Fibroblast of skin of left quadriceps (primary cell): ENCODE measurements at places on chromosomes 13 and 19.

GRCh38 chr19:52296400-52296772, 583 bp upstream of the ZNF480 start:
- no peak for DNase-seq

GRCh38 chr13:113548171-113548641, 36.3 kb upstream of the TFDP1 start:
- no peak for DNase-seq

DNA sequence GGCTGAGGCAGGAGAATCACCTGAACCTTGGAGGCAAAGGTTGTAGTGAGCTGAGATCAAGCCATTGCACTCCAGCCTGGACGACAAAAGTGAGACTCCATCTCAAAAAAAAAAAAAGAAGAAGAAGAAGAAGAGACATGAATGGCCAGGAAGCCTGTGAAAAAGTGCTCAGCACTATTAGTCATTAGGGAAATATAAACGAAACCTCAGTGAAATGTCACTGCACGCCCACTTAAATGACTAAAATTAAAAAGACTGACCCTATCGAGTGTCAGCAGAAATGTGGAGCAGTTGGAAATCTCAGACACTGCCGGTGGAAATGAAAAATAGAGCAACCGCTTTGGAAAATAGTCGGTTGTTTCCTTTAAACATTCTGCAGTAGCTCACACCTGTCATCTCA, 5.5 kb upstream of the TYROBP start:
- no peak for DNase-seq

- peak; percentile 10 for DNase-seq
Measured at GRCh38 chr19:49387936-49388372, at the start of gene KASH5. TSS of gene KASH5 (plus strand) at chr19:49388249. CDS start at chr19:49390884, 2,635 bp downstream.

DNA sequence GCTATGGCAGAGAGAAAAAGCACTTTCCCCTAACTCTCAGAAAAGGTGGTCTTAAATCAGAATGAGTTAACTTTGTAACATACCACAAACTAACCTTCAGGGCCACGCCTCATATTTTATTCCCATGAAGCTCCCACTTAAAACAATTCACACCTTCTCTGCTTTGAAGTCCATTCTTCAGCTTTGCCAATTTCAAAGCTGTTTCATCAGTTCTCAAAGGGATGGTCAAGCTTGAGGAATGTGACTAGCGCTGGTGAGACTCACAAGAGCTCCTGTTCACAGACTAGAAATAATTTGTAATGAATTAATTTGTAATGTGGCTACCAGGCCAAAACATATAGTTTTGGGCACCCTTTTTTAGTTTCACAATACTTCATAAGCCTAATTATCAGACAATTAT, 68.2 kb downstream of the STK24 start:
- peak; percentile 55 for DNase-seq

- no peak for DNase-seq
Measured at GRCh38 chr13:95245071-95245470, 56.2 kb downstream of the ABCC4 start.

- DNase-seq = no peak
Measured at GRCh38 chr13:104987621-104988020, 1547.8 kb downstream of the EFNB2 start.

- no peak for DNase-seq
Measured at GRCh38 chr19:29418201-29418600, 107.6 kb upstream of the VSTM2B start.

GRCh38 chr13:25727810-25728209, 324.0 kb downstream of the SHISA2 start:
- no peak for DNase-seq

GRCh38 chr13:92224825-92225224, 826.4 kb downstream of the GPC5 start:
- DNase-seq = no peak

GRCh38 chr19:53553156-53553555, 15.2 kb downstream of the ZNF331 start:
- no peak for DNase-seq

DNA sequence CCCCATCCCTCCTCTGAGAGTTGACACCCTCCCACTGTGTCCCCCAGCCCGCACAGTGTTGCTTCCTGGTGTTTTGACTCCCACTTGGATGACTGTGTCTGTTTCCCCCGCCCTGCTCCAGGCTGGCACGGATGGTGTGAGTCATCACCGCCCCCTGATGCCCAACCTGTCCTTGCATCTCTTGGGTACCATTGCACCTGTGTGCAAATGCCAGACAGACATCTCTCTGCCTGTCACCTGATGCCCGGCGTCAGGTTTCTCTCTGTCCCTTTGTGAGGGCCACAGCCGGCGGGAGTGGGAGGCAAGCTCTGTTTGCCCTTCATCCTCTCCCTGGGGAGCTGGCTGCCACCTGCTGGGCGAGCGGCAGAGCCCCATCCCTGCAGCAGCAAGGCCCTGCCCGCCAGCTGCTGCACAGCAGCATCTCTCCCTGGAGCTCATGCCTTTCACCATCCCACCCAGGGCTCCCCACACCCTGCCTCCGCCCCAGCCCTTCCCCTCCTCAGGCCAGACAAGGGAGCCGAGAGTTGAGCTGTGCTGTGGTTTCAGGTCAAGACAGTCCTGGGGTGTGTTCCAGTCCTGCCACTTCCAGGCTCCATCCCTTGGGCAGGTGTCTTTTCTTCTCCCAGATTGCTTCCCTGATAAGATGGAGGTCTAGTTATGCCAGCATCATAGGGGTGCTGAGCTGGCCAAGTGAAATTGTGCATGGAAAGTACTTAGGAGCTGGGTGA, 29.7 kb downstream of the NKPD1 start:
- no peak for DNase-seq

DNA sequence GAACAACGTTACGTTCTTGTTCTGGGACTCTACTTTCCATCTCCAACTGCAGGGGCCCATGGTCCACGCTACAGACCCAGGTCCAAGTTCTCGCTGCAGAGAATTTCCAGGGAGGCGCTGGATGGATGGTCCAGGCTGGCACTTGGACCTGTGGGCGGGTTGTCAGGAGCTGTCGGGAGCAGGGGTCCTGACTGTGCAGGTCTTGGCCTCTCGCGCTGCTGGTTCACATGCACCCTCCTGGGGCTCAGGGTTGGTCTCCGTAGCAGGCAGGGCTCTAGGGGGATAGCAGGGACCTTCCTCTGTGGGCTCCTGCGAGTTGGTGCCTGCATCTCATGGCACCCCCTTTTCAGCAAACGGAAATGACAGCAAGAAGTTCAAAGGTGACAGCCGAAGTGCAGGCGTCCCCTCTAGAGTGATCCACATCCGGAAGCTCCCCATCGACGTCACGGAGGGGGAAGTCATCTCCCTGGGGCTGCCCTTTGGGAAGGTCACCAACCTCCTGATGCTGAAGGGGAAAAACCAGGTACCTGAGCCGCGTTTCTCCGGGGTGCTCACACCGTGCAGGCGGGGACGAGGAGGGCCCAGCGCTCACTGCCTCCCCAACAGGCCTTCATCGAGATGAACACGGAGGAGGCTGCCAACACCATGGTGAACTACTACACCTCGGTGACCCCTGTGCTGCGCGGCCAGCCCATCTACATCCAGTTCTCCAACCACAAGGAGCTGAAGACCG, 6.6 kb downstream of the PTBP1 start:
- DNase-seq = no peak

DNA sequence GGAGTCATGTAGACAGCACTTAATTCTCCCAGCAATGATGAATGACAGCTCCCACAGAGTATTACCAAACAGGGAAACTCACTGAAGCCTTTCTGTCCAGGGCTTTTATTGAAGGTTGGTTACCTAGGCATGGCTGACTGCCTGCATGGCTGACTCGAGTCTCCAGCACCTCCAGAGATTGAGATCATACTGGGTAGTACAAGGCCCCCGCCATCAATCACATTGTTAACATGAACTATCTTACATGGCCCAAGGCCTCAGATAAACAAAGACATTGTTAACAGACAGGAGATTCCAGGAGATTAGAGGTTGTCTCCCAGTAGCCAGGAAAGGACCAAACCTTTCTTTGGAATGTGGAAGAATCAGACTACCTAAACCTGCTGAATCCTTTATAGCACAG, 128.3 kb upstream of the LSM14A start:
- no peak for DNase-seq

- no peak for DNase-seq
Measured at GRCh38 chr13:60509601-60510386, 112.8 kb downstream of the TDRD3 start.

GRCh38 chr13:78976696-78977095, 317.7 kb upstream of the OBI1 start:
- no peak for DNase-seq

GRCh38 chr13:87669379-87669978, 1.7 kb upstream of the SLITRK5 start:
- DNase-seq = no peak

DNA sequence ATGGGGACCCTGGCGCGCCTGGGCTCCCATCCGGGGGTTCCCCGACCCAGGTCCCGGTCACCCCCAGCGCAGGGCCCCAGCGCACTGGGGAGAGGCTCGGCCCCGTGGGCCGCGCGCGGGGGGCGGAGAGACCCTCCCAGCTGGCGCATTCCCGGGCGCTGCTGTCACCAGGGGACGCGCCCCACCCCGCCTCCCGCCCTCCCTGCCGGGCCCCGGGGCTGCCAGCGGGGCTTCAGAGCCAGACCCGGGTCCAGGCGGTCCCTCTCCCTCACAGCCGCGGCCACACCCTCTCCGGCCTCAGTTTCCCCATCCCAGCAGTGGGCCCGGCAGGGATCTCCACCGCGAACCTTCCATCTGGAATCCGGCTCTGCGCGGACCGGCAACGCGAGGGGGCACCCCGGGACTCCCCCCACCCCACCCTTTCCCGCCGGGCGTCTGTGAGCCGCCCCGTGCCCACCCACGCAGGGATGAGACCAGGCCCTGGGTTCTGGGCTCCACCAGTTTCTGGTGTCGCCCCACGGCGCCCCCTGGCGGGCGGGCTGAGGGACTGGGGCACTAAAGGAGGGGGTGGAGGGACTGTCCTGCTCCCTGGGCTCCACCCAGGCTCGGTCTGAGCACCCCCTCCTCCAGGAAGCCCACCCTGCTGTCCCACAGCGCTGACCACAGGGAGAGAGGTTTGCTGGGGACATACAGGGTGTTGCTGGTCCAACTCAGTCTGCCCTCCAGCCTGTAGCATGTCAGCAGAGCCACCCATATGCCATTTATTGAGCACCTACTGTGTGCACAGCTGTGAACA, 878 bp upstream of the ADAMTSL5 start:
- no peak for DNase-seq

GRCh38 chr19:2290441-2291184, 8.6 kb upstream of the PEAK3 start:
- DNase-seq = no peak

GRCh38 chr13:24328145-24328544, 18.8 kb downstream of the C1QTNF9 start:
- DNase-seq = no peak

GRCh38 chr13:71699342-71699741, 167.7 kb downstream of the DACH1 start:
- no peak for DNase-seq

GRCh38 chr19:18946335-18946734, 5.3 kb upstream of the HOMER3 start:
- no peak for DNase-seq

- DNase-seq = no peak
Measured at GRCh38 chr13:60922576-60923231, 492.9 kb downstream of the PCDH20 start.

DNA sequence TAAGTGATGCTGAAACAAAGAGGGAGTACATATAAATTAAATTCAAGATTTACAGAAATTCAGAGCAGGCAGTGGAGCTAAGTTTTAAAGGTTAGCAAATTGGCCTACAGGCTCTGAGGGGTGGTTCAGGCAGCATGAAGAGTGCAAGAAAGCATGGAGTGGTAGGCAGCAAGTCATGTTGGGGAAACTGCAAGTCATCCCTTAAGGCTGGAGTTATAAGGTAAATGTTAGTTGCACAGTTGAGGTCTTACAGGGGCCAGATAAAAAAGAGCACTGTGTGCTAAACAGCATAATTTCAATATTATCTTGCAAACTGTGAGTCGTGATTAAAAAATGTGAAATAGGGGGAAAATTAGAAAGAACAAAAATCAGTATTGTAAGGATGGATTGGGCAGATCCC, 106.2 kb downstream of the VWA8 start:
- no peak for DNase-seq

DNA sequence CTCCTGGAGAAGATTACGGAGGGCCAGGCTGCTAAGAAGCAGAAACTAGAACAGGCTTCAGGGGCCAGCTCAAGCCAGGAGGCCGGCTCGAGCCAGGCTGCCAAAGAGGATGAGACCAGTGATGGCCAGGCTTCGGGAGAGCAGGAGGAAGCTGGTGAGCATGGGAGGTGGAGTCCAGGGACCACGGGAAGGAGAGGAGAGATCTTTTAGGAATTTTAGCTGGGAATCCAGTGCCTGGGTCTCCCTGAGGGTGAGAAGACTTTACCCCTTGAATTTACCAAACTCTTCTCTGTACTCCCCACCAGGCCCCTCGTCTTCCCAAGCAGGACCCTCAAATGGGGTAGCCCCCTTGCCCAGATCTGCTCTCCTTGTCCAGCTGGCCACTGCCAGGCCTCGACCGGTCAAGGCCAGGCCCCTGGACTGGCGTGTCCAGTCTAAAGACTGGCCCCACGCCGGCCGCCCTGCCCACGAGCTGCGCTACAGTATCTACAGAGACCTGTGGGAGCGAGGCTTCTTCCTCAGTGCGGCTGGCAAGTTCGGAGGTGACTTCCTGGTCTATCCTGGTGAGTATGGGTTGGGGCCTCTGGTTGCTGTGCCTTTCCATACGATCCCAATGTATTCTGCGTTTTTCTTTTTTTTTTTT, 824 bp downstream of the TSEN34 start:
- DNase-seq = no peak
